ENCODE measurements at places on chromosomes 4 and X. TPM values are rescaled to one million over a fixed set of nuclear protein-coding genes. Genes with fewer than 3 reads are reported as not detected.

The ZNF718 gene
- 1.7 TPM for polyA plus RNA-seq

The SMPX gene
- 714 TPM for polyA plus RNA-seq

The PROM1 gene
- 3.2 TPM for polyA plus RNA-seq

The DMD gene
- 49.5 TPM for polyA plus RNA-seq

- no peak for DNase-seq
Observed at GRCh38 chr4:8303485-8304281, 34.1 kb downstream of the HTRA3 start.

GRCh38 chr4:39441593-39441992, 17.1 kb downstream of the RPL9 start:
- DNase-seq: no peak

Data from right cardiac atrium (tissue), 5 donors.